ENCODE measurements at places on chromosomes 6 and 20.

- DNase-seq, result no peak
Measured at GRCh38 chr20:8474027-8474668, 342.1 kb downstream of the PLCB1 start.

DNA sequence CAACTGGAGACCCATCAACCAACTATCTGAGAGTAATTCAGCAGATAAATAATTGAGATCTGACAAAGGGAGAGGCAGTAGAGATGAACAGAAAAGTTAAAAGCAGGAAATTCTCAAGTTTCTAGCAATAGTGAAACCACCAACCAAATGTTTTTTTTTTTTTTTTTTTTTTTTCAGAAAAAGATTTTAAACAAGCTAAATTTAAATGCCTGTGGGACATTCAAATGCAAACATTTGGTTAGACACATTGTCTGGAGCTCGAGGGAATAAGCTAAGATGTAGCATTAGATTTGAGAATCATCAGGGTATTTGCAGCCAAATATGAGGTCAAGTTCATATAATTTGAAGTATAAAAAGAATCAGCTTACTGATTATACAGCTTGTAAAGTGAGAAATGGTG is 16.4 kb downstream of the RANBP9 start:
- no peak for DNase-seq

DNA sequence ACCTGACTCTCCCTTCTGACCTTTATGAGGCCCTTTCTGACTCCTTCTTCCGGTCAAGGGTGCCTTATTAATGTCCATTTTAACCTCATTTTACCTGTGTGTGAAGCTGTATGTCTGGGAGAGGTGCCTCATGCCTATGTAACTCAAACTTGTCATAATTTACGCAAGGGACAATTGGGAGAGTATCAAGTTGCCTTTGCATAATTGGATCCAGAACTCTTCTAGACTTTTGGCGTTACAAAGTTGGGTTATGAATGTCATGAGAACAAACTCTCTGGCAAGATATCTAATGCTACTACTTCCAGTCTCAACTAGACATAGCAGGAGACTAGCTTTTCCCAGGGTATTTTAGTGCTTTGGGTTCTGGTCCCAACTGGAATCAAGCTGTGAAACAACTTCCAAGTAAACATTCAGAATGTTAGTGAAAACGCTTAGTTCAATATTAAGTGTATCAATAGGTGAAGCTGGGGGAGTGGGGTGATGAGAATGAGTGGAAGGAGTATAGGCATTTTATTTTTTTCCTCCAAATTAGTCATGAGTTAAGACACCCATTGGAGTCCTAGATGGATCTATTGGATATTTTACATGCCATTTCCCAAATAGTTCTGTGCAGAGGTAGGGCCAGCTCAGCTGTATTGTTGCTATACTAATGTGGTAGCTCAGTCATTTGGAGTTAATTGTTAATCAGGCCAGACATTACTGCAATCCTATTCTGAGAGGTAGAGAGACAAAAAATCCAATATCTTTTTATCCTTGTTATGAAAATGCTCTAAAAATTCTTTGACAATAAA is 159.9 kb downstream of the TFAP2B start:
- DNase-seq, result no peak

GRCh38 chr6:111992851-111993250 is 61.1 kb upstream of the CCN6 start:
- peak; percentile 26 for DNase-seq

DNA sequence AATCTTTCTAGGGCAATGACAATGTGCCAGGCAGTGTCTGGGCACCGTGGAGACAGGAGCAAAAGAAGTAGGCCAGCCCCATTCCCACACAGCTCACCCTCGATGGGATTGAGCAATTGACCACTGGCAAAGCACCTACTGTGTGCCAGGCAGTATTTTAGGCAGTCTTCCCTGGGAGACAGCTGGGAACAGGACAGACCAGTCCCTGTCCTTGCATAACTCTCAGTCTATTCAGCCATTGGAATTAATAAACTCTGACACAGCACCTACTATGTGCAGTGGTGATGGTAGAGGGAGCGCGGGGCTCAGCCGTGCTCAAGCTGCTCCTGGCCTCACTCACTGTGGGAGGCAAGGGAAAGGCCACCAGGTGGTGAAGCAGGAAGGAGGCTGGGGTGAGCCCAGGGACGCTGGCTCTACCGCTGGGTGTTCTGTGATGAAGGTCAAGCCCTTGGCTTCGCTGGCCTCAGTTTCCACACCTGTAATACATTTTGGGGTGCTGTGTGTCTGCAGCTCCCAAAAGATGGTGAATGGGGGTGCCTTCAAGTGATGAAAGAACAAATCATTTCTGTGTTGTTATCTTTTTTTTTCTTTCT is 122.3 kb upstream of the PMEPA1 start:
- DNase-seq, result no peak

GRCh38 chr6:131858765-131859415 is 51.1 kb downstream of the ENPP1 start:
- DNase-seq, result no peak

GRCh38 chr6:40661726-40662125 is 74.6 kb upstream of the LRFN2 start:
- DNase-seq, result no peak

GRCh38 chr6:68237205-68237604 is 397.9 kb upstream of the ADGRB3 start:
- no peak for DNase-seq

DNA sequence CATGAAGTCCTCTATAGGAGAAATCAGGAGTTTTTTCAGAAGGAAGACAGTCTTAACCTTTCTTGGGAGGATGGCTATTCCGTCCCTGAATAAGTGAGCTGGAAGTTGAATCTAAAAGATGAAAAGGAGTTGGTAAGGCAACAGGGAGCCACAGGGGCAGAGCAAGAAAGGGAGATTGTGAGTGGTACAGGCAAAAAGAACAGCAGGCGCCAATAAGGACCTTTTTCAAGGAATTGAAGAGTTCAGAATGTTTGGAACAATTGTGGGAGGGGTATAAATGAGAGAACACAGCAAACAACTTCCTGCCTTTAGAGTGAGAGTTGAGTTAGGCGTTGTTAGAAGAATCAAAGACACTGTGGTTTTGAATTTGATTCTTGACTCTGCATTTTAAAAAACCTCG is 1003.7 kb downstream of the EPHA7 start:
- DNase-seq, result no peak

DNA sequence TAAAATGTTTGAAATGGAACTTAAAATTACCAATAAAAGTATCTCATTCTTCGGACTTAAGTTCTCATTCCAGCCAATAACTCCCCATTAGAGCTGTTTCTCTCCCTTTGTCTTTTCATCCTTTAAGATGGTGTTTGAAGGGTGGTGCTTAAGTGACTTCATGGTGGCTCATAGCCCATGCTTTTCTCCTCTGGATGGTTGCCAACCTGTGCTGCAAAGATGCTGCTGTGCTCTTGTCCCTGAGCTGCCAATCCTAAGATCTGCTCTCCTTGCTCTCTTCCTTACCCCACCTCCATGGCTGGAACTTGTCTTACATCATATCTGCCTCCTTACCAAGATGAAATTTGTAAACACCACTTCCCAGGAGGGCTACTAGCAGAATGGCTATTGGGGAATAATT is 31.6 kb upstream of the PNRC1 start:
- DNase-seq, result no peak

DNA sequence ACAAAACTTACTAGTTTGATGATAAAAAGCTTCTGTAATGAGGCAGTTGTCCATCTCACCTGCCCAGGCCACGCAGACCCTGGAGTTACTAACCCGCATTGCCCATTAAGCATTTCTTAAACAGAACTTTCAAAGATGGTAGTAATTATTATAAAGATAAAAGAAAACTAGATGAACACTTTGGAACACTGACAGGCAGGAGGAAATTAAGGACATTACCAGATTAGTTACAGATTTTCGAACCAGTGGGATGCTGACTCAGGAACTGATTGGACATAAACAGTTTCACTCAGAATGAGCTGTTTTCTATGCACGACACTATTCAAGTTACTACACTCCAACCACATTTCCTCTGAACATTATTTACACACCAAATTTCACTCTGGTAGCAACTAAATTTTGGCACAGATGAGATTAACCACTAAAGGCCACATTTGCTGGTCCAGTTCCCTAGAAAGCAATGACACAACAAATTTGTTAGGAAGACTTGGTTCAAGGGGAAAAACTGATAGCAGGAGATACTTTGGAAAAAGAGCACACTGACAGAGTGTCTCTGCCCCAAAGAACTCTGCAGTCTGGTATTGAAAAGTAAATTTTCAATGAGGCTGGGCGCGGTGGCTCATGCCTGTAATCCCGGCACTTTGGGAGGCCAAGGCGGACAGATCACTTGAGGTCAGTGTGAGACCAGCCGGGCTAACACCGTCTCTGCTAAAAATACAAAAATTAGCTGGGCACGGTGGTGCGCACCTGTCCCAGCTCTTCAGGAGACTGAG is 3.0 kb downstream of the ROMO1 start:
- DNase-seq, result no peak

DNA sequence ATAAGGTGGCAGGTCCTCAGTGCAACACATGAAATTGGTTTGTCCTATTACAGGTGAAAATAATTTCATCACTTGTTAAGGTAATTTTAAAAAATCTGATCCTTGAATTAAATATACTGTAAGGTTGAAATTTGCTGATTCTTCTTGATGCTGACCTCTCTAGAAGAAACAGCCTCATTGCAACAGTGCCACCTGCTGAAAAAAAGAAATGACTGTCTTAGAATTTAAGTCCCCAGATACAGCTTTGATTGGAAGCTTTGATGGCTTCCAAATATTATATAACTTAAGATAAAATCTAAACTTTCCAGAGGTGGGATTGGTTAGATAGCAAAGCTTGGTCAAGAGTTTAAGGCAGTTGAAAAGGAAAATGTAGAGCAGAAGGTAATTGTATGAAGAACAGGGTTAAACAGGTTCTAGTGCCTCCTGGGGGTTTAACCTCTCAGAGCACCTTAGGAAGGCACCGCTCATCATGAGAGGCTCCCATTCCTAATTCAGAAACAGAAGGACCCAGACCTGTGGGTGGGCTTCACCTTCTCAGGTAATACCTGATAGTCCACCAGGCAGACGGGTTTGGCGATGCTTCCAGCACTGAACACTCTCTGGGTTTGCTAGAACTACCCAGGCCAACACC is 401.0 kb downstream of the PAX1 start:
- DNase-seq, result peak; percentile 4

DNA sequence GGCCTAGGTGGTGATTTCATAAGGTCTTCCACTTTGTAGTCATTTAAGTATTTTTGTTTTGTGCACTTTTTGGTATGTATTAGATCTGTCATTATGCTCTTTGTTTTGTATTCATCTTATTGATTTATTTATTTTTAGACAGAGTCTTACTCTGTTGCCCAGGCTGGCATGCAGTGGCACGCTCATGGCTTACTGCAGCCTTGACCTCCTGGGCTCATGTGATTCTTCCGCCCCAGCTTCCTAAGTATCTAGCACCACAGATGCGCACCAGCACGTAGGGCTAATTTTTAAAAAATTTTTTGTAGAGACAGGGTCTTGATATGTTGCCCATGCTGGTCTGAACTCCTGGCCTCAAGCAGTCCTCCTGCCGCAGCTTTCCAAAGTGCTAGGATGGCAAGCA is 30.6 kb downstream of the TPX2 start:
- no peak for DNase-seq

DNA sequence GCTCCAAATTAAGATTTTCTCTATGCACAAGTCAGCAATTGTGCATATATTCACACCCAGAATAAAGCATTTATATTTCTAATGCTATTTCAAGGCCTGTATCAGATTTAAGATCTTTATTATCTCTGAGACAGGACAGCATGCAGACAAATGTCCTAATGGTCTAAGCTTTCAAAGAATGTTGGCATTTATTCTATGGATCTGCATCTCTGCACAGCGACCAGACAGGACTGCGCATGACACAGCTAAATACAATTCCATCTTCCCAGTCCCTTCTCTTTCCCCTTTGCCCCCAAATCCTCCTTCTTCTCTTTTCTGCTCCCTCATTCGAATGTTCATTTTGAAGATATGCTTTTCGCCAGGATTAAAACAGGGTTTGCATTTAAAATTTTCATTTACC is 478.5 kb downstream of the PKHD1 start:
- no peak for DNase-seq

DNA sequence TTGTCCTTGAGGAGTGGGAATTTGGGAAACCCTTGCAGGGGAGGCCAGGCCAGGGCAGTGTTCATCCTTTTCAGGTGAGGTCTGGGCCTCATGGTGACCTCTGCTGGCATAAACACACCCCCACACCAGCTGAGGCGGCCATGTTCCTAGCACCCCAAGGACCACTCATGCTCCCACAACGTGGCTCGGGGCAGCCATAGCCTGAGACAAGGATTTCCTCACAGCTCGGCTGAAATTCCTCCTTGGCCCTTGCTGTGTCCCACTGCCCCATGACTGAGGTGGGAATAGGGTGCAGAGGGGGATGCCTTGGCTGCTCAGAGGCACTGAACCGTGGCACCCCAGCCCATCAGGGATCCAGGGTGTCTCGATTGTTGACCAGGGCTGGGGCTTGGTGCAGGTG is 27.3 kb upstream of the SPDEF start:
- DNase-seq, result peak; percentile 6
